Amniotic stem cell (primary cell): ENCODE measurements at places on chromosomes 13 and 19.

DNA sequence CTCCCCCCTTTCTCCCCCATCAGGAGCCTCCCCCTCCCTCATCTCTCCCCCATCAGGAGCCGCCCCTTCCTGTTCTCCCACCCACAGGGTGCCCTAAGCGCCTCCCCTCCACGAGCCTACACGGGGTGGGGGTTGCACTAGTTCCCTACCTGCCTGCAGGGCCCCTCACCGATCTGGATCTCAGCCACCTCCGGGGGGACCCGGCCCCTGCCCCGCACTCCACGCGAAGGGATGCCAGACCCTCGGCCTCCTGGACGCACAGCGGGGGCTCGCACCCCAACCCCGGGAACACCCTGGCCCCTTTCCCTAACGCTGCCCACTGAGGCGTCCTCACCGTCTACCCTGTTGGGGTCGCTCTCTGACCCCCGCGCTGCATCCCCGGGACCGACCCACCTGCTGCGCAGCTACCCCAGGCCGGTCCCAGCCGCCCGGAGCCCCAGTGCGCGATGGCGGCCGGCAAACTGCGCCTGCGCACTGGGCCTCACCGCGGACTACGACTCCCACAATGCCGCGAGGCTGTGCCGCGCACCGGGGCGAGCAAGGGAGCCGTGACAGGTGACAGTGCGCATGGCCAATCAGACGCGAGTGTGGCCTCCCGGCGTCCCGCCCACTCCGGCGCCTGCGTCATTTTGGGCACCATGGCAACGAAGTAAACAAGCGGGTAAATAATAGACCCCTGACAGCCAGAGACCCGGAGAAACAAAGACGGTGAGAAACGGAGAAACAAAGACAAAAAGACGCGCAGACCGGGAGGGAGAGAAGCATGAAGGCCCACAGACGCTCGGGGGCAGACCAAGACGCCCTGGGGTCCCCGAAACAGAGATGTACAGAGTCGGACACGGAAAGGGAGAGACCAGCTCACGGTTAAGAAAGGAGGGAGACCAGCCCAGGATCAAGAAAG is at the start of gene ZSCAN18:
ZSCAN18 (minus strand) TSS at position 451 of the 901 bp plus-strand sequence. CDS start 7,964 bp downstream, outside the sequence.
- DNase-seq: peak; percentile 83

DNA sequence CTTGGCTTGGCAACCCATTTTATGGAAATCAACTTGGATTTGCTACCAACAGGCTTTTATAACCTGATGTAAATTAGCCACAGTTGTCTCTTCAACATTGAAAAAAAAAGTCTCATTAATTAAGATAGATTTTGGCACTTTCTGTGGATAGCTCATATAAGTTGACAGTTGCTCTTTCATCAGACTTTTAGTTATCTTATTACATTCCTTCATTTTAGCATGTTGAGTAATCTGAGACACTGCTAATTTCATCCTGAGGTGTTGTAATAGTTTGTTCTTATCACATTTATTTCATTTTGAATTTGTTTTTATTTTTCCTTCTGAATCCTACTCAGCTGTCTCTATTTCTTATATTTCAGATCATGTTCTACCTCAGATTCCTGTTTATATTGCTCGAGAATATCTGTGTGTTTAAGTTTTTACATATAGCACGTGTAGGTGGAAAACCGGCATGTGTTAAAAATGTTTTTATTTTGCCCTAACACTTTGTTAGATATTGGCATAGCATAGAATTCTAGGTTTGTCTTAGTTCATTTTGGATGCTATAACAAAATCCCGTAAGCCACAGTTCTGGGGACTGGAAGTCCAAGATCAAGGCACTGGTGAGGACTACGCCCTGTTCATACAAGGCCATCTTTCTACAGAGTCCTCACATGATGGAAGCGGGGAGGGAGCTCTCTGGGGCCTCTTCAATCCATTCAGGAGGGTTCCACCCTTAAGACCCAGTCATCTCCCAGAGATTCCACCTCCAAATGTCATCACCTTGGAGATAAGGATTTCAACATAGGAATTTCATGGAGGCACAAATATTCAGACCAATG is 239.4 kb downstream of the COL4A1 start:
- no peak for DNase-seq

GRCh38 chr19:34317311-34317927 is 47.6 kb upstream of the GPI start:
- DNase-seq: no peak

DNA sequence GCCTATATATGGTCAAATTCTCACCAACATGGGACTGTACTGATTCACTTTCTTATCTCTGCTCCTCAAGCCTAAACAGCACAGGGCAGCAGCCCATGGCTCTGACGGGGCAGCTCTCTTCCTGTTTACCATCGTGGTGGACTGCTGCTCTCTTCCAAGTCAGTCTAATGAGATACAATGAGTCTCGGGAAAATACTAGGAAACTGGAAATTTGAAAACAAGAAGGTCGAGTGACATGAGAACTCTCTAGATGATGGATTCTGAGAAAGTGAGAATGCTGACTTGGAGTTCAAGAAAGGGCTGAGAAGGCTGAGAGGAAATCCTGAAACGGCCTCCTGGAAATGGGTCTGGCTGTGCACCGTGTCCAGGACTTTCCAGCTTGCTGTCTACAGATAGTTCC is 122.8 kb upstream of the ARGLU1 start:
- no peak for DNase-seq

DNA sequence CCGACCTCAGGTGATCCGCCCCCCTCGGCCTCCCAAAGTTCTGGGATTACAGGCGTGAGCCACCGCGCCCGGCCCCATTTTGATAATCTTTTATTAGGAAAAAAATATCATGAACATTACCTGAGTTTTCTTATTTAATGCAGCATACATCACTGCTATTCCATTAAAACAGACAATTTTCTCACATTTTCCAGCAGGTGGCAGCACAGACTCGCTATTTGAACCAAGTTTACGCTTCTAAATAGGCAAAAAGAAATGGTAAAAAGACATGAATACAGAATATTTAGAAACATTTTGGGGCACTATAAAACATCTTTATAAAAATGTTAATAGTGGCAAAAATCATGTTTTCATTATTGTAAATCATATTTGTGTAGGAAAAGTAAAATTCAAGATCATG is 903.1 kb downstream of the SLITRK6 start:
- DNase-seq: peak; percentile 25

DNA sequence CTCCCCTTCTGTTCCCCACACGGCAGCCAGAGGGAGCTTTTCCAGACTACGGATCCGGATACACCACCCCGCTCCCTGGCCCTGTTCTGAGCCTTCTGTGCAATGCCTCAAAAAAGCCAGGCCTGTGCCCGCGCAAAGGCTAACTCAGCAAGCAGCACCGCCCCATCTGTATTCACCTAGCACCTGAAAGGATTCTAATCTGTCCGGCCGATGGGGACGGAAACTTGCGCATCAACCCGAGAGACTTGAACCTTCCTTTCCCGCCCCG is 589 bp downstream of the ZBTB45 start:
- DNase-seq: peak; percentile 66

DNA sequence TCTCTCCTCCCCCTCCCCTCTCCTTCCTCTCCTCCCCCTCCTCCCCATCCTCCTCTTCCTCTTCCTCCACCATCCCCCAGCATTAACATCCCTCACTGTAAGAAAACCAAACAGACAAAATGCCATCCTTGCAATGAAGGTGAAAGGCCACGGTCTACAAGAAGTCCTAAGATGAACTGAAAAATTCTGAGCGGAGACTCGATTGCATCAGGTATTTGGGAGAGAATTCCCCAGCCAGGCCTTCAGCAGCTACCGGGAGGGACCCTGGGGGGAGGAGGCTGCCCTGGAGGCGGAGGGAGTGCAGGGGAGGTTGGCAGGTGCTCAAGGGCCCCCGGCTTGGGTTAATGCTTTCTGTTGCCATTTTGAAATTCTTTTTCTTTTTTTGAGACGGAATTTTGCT is 10.1 kb upstream of the TIMM44 start:
- no peak for DNase-seq

DNA sequence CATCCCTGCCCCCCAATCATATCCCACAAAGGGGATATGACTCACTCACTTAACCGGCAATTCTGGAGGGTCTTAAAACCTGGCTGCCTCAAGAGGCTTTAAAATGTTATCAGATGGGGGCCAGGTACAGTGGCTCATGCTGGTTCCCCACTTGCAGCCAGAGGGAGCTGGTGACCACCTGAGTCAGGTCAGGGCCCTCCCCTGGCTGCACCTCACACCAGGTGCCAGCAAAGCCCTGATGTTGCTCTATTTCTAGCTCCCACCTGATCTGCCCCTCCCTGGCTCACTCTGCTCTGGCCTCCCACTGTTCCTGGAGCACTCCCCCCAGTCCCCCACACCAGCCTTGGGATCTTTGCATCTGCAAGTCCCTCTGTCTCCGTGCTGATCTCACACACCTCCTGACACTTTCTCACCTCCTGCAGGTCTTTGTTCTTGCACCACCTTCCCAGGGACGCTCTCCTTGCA is 14.2 kb downstream of the HPN start:
- DNase-seq: no peak

- no peak for DNase-seq
These were observed 321.0 kb downstream of the TBC1D4 start for GRCh38 chr13:75160984-75161383.

DNA sequence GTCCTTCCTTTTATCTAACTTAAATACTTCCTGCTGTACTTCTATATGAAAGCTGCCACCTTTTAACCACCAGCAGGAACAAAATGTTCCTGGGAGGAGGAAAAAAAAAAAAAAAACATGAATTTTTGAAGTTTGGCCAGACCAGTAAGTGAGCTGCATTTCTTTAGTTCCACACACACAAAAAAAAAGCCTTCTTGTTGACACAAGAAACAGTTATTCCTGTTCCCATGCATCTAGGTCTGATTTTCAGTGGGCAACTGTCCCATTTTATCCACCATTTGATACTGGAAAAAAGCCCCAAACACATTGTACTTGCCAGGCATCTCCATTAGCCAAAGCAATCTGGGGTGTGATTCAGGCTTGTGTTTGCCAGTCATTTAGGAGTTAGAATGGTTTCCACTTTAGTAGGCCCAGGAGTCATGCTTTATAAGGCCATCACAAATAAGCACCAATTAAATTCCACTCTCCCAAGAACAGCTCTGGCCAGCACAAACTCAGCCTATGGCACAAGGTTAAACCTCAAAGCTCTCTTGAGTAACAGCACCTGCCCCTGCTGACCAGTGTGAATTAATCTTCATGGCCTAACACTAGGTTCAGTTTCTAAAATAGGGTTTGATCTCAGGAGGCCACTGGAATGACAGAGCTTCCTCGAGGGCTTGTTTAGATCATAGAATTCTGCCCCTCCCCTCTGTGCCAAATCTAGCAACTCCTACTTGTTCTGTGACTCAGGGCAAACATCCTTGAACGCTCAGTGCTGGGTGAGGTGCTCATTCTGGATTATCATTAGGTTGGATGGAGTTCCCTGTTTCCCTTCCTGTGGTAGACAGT is 67.1 kb downstream of the NUFIP1 start:
- DNase-seq: peak; percentile 80

- DNase-seq: no peak
These were observed 42.9 kb downstream of the WASF3 start for GRCh38 chr13:26600343-26600742.

DNA sequence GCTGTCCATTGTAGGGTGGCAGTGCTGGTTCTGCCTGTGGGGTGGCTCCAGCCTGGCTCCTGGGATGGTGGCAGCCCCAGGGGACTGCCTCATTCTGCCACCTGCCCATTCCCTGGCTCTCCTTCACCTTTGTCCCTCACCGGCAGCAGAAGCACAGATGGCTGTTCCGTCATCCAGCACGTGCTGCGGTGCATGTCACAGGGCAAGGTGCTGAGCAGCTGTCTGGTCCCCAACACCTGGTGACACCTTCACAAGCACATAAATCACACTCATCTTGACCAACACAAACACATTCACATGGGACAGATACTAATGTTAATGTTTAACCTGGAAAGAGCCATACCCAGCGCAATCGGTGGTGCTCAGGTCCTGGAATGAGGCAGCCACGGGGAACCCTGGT is 126.8 kb downstream of the UQCRFS1 start:
- DNase-seq: no peak
